ENCODE measurements at places on chromosomes 2 and 18.

DNA sequence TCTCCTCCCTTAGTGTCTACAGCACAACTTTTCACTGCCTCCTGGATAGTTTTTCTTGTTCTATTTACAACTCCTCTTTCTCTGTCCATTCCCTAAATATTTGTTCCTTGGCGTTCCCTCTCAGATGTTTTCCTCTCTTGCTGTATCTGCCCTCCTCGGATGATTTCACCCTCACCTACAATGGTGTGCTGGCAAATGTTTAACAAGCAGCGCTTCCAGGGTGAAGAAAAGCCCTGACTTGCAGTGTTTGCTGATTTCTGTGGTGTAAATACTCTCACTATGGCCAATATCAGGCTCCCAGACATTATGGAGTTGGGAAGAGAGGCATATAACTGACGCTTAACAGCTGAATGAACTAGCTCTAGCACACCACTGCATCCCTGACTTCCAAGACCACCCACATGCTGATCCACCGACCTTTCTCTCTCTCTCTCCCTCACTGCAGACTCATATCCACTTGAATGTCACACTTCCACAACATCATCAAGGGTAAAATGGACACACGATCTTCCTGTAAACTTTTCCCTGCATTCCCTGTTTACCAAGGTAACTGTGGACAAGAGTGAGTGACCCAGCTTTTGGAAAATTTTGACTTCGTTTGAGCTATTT lies 31.5 kb upstream of the SPTBN1 start:
- no peak for DNase-seq

DNA sequence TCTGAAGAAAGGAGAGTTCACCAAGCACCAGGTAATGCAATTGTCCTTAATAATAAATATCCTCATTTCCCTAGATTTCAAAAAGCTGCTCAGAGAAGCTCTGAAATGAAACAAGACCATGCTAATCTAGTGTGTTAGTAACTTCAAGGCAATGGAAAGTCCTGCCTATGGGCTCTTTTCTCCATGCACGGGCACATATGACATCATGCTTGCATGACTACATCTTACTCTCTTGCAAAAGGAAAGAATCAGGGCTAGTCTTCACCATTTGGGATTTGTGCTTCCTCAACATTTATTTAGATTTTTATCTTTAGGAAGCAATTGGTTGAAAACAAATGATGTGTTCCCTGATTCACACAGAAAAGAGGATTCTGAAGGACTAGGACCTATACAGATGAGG lies 204.0 kb upstream of the POU3F3 start:
- DNase-seq, result no peak

DNA sequence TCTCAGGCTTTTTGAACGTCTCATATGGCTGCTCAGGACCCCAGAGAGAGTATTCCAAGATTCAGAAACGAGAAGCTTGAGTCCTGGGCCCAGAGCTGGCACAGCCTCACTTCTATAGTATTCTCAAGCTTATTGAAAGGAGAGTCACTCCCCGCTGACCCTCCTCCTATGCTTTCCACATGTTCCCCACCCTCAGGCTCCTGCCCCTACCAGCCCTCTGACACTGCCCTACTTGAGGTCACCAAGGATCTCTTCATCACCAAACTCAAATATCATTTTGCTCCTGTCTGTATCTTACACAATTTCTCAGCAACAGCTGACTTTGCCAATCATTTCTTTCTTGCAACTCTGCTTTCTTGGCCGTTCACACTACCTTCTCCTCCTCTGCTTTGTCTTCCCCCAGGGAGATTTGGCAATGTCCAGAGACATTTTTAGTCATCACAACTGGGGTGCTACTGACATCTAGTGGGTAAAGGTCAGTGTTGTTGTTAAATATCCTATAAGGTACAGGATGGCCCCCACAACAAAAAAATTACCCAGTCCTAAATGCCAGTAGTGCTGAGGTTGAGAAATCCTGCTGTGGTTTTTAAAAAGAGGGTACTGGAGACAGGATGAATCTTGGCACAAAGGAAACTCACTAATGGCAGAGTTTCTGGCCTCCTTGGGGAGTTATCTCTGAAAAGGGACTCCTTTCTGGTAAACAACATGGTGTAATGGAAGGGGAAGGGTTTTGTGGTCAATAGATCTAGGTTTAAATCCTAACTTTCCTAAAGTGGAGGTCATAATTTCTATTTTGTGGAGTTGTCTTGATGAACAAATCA lies 26.9 kb upstream of the INSIG2 start:
- DNase-seq, result peak; percentile 7

DNA sequence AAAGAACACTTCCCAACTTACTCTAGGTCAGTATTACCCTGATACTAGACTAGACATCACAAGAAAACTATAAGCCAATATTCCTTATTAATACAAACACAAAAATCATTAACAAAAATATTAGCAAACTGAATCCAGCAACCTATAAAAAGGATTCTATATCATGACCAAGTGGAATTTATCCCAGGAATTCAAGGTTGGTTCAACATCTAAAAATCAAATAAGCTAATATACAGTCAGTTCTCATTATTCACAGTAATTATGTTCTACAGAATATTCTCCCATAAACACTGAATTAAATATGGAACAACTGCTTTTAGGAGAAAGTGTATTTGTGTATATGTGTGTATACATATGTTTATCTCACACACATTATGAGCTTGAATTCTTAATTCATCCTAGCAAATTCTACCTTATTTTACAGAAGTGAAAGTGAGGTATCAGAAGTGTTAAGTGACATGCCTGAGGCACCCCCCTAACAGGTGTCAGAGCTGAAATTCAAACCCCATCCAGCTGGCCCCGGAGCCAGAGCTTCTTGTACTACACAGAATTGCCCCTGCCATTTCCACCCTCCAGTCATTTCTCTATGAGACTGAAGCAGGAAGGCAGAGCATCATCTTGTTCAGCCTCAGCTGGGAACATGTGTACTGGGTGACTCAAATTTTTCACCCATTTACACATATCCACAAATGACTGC lies 77.8 kb downstream of the MALT1 start:
- no peak for DNase-seq

GRCh38 chr2:24107336-24107735 lies 15.8 kb downstream of the PFN4 start:
- DNase-seq, result no peak

- DNase-seq, result peak; percentile 89
These were observed 25.5 kb upstream of the KCNE4 start for GRCh38 chr2:223026357-223027110.

GRCh38 chr2:82345910-82346309 lies 2041.4 kb upstream of the LRRTM1 start:
- DNase-seq, result no peak

- no peak for DNase-seq
These were observed 88.1 kb downstream of the NRXN1 start for GRCh38 chr2:50943791-50944190.

DNA sequence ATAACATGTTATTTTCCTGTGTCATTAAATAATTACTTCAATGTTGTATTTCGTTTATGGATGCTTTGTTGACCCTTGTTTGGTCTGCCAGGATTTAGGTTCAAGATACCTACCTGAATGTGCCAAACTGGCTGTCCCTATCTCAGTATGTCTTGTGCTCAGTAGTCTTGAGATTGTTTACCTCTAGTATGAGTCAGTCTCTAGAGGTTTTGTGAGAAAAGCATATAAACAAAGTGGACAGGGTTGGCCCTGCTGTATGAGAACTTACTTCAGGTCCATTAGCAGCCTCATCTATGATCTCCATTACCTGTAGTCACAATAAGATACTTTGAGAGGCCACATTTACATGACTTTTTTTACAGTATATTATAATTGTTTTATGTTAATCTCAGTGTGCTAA lies 17.8 kb downstream of the DDX18 start:
- DNase-seq, result no peak

DNA sequence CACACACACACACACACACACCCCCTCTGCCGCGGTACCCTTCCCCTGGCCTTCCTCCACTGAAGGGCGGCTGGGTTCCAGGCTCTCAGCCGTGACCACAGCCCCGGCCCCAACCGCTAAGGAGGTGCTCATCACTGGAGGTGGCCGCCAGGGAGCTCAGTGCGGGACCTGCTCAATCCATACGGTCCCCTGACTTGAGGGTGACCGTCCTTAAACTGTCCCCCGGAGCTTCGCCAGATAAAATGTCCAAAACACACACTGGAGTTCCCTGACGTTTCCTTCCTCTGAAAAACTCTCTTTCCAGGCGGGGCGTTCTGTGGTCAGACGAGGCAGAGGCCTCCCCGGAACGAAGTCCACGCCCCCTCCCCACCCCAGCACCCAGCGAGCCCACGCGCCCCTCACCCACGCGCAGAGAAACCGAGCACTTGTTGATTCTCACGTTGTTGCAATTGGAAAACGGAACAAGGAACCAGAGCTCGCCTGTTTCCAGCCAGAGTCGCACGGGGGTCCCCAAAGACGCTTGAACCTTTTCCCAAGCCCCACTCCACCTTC lies 1.4 kb downstream of the MBP start:
- DNase-seq, result no peak

GRCh38 chr18:62678847-62679485 lies 36.4 kb upstream of the PHLPP1 start:
- DNase-seq, result no peak

GRCh38 chr2:183349091-183349490 lies 224.8 kb downstream of the NUP35 start:
- DNase-seq, result no peak

- peak; percentile 59 for DNase-seq
These were observed 199.8 kb downstream of the PLCL1 start for GRCh38 chr2:198004173-198004572.

DNA sequence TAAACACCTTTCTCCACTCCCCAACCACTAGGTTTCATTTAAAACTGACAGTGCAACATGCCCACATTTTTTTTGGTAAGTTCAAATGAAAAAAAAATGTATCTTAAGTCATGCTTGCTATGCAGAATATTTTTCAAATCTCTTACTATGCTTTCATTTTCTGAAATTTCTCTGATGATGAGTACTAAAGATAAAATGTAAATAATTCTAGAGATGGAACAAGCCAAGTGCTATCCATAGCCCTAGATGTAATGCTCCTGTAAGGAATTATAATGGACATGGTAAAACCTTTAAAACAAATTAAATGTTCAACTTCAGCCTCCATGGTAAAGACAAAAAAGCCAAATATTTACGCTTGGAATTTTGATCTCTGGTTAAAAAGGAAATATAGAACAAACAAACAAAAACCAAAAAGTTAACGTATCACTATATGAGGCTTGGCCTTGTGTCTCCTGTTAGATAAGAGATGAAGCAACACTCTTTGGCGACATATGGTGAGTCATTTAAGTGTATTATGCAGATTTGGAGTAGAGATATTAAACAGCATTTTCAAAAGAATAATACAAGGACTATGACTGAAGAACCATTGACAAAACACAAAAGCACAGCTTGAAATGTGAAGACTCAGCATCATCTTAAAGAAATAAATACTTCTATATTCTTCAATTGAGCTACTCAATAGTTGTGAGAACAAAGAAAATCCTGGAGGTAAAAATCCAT lies 392.0 kb upstream of the LYPD1 start:
- DNase-seq, result no peak

- peak; percentile 2 for DNase-seq
These were observed 674.3 kb upstream of the REG3G start for GRCh38 chr2:78351208-78351607.

GRCh38 chr2:105188343-105188742 lies 53.2 kb upstream of the GPR45 start:
- no peak for DNase-seq

DNA sequence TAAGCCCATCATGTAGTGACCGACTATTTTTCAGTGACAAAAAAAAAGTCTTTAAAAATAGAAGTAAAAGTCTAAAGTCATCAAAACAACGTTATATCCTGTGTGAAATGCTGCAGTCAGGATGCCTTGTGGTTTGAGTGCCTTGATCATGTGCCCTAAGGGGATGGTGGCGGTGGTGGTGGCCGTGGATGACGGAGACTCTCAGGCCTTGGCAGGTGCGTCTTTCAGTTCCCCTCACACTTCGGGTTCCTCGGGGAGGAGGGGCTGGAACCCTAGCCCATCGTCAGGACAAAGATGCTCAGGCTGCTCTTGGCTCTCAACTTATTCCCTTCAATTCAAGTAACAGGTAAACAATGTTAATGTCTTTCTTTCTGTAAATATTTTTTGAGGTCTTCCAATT lies at the start of gene CD28:
TSS of gene CD28 (plus strand) at position 237 of the 400 bp plus-strand sequence. CDS start at position 295, 58 bp downstream.
- DNase-seq, result no peak

GRCh38 chr2:36753706-36754221 lies 57.3 kb downstream of the VIT start:
- DNase-seq, result peak; percentile 43

DNA sequence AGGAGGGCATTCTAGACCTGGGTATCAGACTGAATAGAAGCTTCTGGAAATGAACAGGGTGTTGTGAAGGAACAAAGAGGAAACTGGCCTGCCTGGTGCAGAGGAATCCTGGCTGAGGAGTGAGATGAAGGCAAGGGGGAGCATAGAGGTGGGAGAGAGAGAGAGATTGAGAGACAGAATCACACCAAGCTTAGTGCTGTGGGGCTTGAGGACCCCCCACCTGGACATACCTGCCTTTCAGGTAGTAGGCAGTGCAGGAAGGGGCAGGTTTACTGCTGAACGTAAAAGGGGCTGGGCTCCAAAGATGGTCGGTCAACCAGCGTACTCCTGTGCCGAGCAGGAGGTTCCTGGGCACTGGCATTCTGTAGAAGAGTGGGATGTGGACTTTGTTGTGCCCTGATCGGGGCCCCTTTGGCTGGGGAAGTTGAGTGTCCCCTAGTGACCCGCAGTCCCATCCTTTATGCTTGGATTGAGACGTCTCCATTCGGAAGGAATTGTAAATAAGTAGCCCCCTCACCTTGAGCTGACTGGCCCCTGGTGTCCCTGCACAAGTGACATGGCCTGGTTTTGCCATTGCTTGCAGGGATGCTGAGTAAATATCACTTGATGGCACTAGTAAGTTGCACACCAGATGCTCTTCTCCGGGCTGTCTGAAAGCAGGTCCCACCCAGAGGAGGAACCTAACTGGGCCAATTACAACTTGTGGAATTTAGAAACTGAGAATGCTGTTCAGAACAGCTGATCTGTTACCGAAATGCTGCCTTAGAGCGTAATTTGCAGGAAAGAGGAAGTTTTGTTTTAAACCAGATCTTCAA lies 1.4 kb downstream of the UBE2F start:
- peak; percentile 17 for DNase-seq

GRCh38 chr2:108278631-108279030 lies 10.1 kb upstream of the SULT1C2 start:
- no peak for DNase-seq

- no peak for DNase-seq
These were observed 342.6 kb upstream of the KLHL29 start for GRCh38 chr2:23042216-23042906.

GRCh38 chr2:237453671-237454070 lies 33.4 kb upstream of the MLPH start:
- DNase-seq, result no peak

- DNase-seq, result peak; percentile 72
These were observed 91.6 kb downstream of the TMX3 start for GRCh38 chr18:68623342-68623741.

GRCh38 chr18:36809590-36810381 lies 19.0 kb downstream of the TPGS2 start:
- peak; percentile 66 for DNase-seq

- no peak for DNase-seq
These were observed 43.5 kb upstream of the NXPH2 start for GRCh38 chr2:138823666-138824065.

GRCh38 chr2:20744366-20745335 lies 77.7 kb downstream of the GDF7 start:
- DNase-seq, result no peak

All from endothelial cell of umbilical vein (primary cell).